ENCODE measurements at places on chromosomes 6 and 20.

DNA sequence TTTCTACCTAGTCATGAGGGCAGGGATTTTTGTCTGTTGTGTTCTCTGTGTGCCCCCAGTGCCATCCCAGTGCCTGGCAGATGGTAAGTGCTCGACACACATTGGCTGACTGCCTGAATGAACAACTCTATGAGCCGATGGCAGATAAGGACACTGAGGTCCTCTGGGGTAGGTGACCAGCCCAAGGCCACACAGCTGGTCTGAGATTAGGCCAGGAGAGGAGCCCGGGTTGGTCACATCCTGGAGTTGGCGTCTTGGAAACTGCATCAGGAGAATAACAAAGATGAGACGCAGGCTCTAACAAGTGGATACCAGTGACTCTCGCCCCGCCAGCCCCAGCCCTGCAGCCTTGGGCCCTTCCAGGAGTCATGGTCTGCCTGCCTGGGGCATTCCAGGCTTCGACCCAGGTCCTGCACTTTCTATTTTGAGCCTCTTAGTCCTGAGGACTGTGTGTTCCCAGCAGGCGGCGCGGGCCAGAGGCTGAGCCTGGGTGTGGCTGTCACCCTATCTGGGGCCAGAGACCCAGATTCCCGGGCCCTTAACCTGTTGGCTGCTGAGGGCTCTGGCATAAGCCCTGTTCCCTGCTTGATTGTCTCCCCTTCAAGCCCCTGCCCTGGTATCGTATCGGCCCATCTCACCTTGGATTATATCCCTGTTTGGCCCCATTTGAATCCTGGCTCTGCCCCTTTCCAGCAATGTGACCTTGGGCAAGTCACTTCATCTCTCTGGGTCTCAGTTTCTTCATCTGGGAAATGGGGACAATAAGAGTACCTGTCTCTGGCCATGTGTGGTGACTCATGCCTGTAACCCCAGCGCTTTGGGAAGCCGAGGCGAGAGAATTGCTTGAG is 88.3 kb downstream of the CEBPB start:
- DNase-seq = no peak

DNA sequence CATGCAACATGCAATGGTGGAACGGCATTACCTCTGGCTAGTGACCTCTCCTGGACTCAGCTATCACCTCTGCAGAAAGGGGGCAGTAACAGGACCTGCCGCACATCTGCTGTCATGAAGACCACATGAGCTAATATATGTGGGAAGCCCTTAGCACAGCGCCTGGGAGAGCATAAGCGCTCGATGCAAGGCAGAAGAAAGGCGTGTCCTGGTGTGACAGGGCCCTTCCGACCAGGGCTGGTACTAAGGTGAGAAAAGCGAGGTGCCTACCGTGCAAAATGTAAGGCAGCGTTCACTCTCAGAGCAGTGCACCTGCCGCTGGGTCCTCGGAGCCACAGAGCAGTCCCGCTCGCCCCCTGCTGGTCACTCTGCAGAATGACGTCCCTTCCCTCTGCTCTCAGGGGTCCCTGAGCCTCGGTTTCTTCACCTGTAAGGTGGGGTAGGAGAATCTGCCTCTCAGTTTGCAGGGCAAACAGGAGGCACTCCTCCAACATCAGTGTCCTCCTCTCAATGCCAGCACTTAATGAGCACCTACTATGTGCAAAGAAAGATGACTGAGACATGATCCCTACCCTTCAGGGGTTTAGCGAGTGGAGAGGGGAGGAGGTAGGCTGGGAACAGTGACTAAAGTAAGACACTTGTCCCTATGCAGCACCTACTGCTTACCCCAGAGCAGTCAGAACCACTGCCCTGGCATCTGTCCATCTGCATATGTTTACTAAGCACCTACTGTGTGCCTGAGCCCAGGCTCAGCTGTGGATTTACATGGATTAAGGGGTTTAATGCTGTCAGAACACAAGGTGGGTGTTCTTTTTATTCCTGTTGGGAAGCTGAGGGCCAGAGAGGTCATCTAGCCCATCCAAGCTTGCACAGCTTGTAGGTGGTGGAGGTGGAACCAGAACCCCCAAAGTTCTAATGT is 41.1 kb upstream of the PTGIS start:
- DNase-seq = no peak

GRCh38 chr6:37280162-37280887 is 22.4 kb upstream of the TMEM217 start:
- DNase-seq = no peak

DNA sequence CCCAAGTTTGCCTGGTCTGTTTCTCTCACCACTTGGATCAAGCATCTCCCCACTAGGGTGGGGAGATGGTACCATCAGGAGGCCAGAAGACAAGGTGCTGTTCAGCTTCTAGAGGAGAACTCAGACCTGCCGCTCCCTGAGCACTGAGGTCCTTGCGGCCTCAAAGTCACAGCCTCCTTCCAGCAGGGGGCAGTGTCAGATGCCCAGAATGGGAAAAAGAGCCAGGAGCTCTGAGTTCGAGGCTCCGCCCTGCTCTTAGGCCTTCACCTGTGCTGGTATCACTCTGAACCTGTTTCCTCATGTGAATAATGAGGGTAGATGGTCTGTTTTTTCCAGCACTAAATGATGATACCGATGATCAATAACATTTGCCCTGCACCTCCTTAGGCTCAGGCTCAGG is 68.7 kb downstream of the TOX2 start:
- no peak for DNase-seq

DNA sequence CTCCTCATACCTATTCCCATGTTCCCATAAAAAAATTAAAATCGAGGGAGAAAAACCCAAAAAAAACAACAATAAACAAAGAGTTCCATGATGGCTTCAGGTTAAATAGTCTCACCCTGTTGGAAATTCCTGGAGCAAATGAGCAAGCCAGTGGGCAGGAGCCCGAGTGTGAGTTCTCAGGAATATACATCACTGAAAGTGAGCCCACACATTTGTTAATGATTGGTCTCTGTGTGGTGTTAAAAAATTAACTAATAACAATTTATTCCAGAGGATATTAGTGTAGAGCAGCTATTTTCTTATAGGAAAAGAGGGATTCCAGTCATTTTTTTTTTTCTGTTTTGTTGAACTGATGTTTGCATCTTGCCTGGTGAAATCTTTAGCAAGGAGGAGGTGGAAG is 12.9 kb downstream of the PHACTR3 start:
- DNase-seq = no peak

DNA sequence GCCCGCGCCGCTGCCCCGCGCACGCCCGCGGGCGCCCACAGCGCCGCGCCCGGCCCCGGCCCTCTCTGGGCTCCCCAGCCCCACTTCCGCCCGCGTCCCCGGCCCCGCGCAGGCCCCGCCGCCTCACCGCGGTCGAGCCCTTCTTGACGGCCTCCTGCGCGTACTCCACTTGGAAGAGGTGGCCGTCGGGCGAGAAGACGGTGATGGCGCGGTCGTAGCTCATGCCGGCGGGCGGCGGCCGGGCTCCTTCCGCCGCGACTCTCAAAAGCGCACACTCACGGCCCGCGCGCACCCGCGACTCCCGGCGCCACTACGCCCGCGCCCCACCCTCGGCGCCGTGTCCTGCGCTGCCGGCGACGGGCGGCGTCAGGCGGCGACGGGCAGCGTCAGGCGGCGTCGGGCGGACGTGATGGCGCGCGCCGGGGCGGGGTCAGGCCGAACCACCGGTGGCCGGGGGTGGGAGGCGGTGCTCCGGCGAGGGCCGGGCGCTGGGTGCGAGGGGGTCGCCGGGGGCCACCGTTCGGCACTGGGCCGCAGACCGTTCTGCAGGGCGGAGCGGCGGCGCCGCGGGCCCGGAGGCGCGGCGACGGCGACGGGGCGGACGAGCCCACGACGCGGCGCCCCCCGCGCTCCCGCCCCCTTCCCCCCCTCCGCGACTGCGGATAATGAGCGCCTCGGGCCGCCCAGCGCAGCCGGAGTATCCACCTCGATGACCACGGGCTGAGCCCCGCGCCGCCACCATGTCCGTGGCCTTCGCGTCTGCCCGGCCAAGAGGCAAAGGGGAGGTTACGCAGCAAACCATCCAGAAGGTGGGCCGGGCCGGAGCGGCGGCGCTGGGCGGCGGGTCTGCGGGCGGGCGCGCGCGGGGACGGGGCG is at the start of the genes PSMA7 and SS18L1:
TSS of gene PSMA7 (minus strand) at position 314 of the 876 bp plus-strand sequence. CDS start at position 223, 91 bp downstream.
TSS of gene SS18L1 (plus strand) at position 689 of the 876 bp plus-strand sequence. CDS start at position 741, 52 bp downstream.
- DNase-seq = peak; percentile 83

- no peak for DNase-seq
Measured at GRCh38 chr6:21164768-21165326, 428.7 kb upstream of the SOX4 start.

GRCh38 chr6:159505140-159505922 is 187.7 kb downstream of the SOD2 start:
- DNase-seq = no peak

GRCh38 chr20:54122189-54122588 is 51.6 kb downstream of the CYP24A1 start:
- no peak for DNase-seq

- DNase-seq = peak; percentile 87
Measured at GRCh38 chr6:163404825-163405265, 9.7 kb upstream of the QKI start.

DNA sequence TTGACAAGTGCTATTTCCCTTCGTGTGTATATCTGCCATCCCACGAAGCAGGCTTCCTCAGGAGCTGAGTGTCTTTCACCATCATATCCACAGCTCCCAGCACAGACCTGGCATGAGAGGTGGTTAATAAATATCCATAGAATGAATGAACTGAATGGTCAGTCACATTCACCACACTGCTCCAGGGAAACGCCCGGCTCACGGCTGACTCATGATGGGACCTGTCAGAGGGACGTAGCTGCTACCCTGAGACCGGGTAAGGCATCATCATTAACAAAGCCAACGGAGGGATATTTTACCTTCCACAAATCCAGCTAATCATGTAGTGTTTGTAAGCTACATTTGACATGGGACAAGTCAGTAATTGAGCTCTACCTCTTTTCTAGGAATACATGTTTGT is 12.5 kb downstream of the AGPAT4 start:
- no peak for DNase-seq

DNA sequence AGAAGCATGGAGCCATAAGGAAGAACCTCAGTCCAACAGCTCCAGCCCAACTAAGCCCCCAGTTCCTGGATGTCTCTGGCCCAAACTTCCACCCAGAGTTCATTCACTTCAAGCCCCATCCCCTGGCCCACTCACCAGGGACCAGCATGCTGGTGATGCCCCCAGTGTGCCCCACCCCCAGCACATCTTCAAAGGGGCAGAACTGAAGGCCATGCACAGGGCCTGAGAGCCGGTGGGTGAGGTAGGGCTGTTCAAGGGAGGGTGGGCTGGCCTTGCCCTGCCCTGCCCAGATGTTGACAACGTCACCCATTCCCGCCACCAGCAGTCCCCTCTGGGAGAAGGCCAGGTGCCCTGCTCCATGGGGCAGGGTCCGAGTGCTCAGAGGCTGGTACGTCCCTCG is 3.6 kb downstream of the B3GALT4 start:
- no peak for DNase-seq

DNA sequence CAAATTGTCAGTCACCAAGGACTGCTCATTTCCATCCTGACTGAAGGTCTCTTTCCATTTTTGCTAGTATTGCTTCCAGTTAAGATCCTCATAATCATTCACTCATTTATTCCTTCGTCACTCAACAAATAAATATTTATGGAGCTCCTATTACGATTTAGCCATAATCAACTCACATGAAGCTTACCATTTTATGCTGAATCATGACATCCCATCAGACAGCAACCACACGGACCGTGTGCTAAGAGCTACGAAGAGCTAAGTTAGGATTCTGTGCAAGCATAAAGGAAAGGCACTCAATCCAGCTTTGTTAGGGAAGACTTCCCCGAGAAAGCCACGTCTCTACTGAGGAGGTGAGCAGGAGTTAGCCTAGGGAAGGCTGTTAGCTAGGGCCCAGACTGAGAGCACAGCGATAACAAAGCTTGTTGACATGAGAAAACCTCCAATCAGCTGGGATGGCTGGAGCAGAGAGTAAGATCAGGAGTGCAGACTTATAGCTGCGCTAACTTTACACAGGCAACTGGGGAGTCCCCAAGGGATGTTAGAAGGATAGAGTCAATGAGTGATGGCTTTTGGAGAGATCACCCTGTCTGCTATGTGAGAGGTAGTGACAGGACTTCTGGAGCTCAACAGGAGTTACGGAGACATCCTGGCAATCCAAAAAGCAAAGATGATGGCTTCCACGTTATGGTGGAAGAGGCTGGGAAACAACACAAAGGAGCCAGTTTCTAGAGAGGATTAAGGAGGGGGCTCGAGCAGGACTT is 2.6 kb upstream of the GID8 start:
- no peak for DNase-seq

DNA sequence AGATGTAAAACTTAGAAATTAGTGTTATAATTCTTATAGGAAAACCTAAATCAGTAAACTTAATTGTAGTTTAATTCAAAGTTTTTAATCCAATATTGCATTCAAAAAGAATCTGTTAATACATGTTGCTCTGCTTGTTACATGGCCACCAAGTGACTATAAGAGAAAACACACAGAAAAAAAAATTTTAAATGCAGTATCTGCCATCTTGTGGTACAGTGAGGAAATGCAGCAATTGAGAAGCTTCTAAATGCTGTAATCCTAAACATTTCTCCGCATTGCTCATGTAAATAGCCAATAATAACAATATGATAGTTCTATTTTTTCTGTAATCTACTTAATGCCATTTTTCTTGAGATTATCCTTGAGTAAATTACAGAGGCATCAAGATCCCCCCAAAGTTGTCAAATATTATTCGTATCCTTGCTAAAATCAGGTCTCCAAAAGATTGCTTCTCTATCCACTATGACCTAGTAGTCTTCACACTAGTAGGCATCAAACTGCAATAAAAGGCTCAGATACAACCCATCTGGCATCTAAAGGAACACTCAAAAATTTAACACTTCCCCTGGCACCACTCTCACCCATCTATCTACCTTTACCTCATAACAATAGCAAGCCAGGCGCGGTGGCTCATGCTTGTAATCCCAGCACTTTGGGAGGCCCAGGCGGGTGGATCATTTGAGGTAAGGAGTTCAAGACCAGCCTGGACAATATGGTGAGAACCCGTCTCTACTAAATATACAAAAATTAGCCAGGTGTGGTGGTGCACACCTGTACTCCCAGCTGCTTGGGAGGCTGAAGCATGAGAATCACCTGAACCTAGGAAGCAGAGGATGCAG is 34.6 kb downstream of the HDAC2 start:
- DNase-seq = peak; percentile 80

- no peak for DNase-seq
Measured at GRCh38 chr6:118903138-118903537, 9.2 kb downstream of the ASF1A start.

GRCh38 chr6:87716928-87717614 is 15.0 kb upstream of the AKIRIN2 start:
- DNase-seq = peak; percentile 64

GRCh38 chr20:40339661-40340449 is 349.2 kb downstream of the MAFB start:
- peak; percentile 87 for DNase-seq

DNA sequence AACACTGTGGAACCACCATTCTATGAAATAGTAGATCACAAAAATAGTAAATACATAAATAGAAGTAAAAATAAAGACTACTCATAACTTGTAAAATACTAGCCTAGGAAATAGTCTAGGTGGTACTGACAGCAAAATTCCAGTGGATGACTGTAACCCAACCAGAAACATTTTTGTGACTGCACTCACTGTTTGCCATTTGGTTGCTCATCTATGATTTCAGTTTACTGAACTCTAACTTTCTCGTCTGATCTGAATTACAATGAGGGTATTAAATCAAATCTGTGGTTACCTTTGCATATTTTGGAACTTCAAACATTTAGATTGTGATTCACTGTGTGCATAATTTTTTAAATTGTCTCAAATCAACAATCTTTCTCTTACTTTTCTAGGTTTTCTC is 151.1 kb downstream of the KHDC1L start:
- no peak for DNase-seq
